Natural killer cell (primary cell): ENCODE measurements at places on chromosomes 3 and 15.

GRCh38 chr3:165852191-165852590, 15.0 kb upstream of the BCHE start:
- no peak for DNase-seq

GRCh38 chr3:192194085-192194484, 533.3 kb downstream of the FGF12 start:
- DNase-seq = no peak

GRCh38 chr3:111810909-111811308, 48.2 kb upstream of the PHLDB2 start:
- DNase-seq = no peak

DNA sequence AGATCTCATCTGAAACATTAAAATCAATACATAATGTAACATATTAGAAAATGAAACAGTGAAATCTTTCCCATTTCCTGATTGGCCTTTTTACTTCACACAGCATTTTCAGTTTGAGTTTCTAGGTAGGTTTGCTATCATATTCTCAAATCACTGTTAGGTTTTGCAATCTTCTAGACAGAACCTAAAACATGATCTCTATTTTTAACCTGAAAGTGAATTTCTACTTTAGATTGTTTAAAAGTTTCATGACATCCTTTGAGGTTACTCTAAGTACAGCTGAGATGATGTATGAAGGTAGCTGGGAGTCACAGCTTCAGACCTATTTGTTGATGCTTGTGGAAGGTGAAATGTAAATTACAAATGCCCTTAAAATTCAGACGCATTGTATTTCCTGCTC, 118.4 kb upstream of the GPR149 start:
- DNase-seq = no peak

- no peak for DNase-seq
Observed at GRCh38 chr3:126845920-126846715, 136.8 kb upstream of the PLXNA1 start.

DNA sequence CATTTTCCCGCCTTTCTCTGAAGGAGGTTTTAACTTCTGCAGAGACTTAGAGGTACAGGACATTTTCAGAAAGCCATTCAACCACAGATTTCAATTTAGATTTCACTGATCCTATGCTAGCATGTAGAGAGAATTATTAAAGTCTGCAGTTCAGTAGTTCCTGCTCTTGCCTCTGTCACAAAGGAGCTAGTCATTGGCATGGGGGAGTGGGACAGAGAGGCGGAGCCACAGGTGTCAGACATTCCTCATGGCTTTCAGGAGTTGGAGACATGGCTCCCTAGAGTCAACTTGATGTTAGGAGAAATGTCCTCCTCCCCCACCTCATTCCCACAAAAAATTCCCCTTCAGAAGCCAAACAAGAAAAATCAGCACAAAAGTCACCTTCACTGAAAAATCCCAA, 66.0 kb upstream of the SIAH2 start:
- no peak for DNase-seq

- DNase-seq = no peak
Observed at GRCh38 chr15:66783725-66784124, 81.7 kb downstream of the SMAD6 start.

GRCh38 chr3:44477312-44478030, at the start of gene ZNF445:
TSS of gene ZNF445 (minus strand) at chr3:44477670. CDS start at chr3:44455549, 22,121 bp downstream.
- peak; percentile 73 for DNase-seq

DNA sequence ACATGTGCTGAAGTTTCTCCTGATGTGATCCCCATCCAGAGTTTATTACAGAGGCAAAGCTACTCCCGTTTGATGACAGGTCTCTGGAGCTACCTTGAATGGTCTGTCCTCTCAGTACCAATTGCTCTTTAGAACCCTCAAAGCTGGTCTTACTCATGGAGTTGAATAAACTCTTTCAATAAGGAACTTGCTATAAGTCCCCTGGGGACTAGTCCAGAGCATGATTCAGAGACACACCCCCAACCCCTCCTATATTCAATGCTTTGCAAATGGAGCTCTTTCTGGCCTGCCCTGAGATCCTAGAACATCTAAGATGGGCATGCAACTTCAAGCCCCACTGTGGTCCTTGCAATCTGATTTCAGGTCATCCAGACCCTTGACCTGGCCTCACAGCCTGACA, 23.9 kb upstream of the TPM1 start:
- no peak for DNase-seq

GRCh38 chr15:39939487-39940452, 5.9 kb downstream of the EIF2AK4 start:
- no peak for DNase-seq

- no peak for DNase-seq
Observed at GRCh38 chr15:84606653-84607120, 5.9 kb downstream of the ZSCAN2 start.
